Spleen (tissue), 13 donors: ENCODE measurements at places on chromosomes 1 and 21. TPM values are rescaled to one million over a fixed set of nuclear protein-coding genes. Genes with fewer than 3 reads are reported as not detected.

The RGS16 gene
- polyA plus RNA-seq, result 4.1 TPM

The CD5L gene
- polyA plus RNA-seq, result 60.8 TPM

The STYXL2 gene
- not detected for polyA plus RNA-seq

The SELE gene
- 0.11 TPM for polyA plus RNA-seq

The DUSP12 gene
- 17.9 TPM for polyA plus RNA-seq

The LEFTY1 gene
- 0.09 TPM for polyA plus RNA-seq

The KRTAP19-8 gene
- polyA plus RNA-seq, result not detected

The TDRD10 gene
- polyA plus RNA-seq, result 12.0 TPM

The ASCL5 gene
- 0.06 TPM for polyA plus RNA-seq

The VAV3 gene
- 13.8 TPM for polyA plus RNA-seq

The ITLN1 gene
- polyA plus RNA-seq, result 0.87 TPM

The ZNF593OS gene
- 0.26 TPM for polyA plus RNA-seq

The KCND3 gene
- 0.91 TPM for polyA plus RNA-seq

The CYP4A11 gene
- not detected for polyA plus RNA-seq

The CFAP57 gene
- 0.07 TPM for polyA plus RNA-seq

The AGT gene
- 0.06 TPM for polyA plus RNA-seq

The HMCN1 gene
- polyA plus RNA-seq, result 1.2 TPM

The LYPLAL1 gene
- polyA plus RNA-seq, result 26.0 TPM

The AIRE gene
- 0.11 TPM for polyA plus RNA-seq

The KCNA3 gene
- polyA plus RNA-seq, result 0.30 TPM

The CRYAA gene
- not detected for polyA plus RNA-seq
